ENCODE measurements at places on chromosomes 12 and 14.
A peak's percentile ranks its signal among the peaks of the same experiment; 100 is the strongest.

DNA sequence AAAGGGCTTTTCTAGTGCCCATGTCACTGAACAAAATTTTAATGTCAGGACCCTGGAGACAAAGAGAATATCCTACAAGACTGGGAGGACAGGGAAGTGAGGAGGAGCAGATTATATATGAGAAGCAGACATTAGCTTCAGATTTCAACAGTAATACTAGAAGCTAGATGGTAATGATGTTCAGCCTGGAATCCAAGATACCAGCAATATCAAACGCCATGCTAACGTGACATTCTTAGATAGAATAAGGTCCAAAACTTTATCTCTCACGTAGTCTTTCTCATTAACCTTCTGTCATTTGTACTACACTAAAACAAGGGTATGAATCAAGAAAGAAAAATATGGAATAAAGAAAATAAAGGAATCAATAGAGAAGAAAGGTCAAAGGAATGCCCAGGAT, 18.7 kb downstream of the SOS2 start:
- DNase-seq = no peak

DNA sequence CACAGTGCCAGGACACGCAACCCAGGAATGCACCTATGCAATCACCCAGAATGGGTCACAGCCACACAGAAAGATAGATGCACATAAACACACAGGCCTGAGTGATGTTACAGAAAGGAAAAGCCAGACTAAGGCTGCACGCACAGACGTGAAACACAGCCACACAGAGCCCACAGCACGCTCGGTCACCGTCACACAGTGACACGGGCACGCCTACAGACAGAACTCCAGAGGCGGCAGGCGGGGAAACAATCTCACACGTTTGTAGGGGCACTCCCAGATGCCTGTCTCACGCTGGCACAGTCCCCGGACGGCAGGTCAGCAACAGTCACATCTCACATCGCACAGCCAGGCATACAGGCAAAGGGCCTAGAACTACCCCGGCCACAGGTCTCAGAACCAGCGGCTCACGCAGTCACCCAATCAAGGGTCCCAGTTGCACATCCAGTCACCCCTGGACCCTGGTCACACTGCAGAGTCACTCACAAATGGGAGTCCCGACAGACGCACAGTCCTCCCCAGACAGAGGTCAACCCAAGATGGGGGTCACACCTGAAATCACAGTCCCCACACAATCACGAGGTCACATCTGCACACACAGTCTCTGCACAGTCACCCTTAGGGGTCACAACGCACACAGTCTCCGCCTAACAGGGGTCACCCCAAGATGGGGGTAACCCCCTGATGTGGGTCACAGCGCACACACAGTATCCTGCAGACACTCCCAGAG, 790 bp downstream of the SSH1 start:
- peak; percentile 26 for DNase-seq

GRCh38 chr14:22887990-22888378, 5.0 kb downstream of the REM2 start:
- no peak for DNase-seq

GRCh38 chr12:70245458-70245857, 2.2 kb downstream of the CNOT2 start:
- no peak for DNase-seq

GRCh38 chr12:51809193-51809592, 39.3 kb downstream of the FIGNL2 start:
- DNase-seq = no peak

- no peak for DNase-seq
Measured at GRCh38 chr12:41802803-41803202, 341.9 kb downstream of the GXYLT1 start.

DNA sequence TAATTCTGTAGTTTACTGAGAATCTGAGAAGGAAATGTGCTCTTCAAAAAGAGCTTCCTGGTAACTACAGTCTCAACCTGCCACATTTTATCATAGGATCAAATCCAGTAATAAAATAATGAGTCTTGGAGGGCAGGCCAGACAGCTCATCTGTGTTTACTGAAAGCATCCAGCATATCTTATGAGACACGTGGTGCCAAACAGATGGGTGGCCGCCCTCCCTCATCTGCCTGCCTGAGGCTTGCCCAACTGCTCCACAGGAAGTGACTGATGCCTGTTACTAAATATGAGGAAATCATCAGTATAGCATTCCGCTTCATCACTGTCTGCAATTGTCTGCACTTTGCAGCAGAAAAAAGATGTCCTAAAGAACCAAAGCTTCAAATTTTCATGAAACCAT, 13.5 kb downstream of the DHRS7 start:
- DNase-seq = no peak

DNA sequence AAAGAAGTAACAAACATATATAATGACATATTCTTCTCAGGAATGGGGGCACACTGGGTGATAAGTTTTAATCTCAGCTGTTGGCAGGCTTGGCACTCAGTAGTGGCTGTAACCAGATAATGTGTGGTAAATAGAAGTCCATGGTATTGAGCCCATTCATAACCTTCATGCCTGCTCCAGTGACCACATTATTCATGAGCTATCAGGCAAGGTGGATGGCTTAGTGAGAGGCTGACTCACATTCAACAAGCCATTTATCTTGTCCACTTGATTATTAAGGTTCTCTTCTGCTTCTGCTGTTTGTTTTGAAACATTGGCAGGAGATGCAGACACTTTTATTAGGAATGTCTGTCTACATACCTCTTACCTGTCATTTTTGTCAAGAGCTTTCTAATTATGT, 950.4 kb upstream of the LRFN5 start:
- no peak for DNase-seq

DNA sequence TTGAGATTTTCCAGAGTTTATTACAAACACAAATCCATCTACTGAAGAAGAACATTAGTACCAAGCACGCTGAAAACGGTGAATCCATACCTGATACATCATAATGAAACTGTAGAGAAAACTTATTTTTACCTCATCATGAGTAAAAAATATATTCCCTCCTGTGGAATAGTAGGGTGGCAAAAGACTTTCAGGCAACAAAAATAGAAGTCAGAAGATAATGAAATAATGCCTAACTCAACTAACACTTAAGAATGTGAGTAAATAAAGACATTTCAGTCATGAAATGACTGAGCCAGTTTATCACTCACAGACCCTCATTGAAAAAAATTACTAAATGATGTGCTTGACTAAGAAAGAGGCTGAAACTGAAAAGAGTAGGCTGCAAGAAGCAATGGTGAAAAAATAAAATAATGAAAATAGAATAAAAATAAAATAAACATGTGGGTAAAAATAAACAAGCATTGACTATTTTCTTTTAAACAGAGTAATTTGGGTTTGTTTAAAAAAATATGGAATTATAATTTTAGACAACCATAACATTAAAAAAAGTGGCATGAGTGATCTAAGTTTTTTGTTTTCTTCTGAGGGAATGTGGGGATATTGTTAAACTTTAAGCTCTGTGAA, 148.6 kb downstream of the ASCL1 start:
- DNase-seq = no peak

- DNase-seq = no peak
Measured at GRCh38 chr12:50192908-50193307, 25.7 kb upstream of the CERS5 start.

GRCh38 chr14:54857830-54858269, 44.8 kb downstream of the GCH1 start:
- DNase-seq = no peak

GRCh38 chr14:50062438-50063085, 53.8 kb downstream of the VCPKMT start:
- DNase-seq = no peak

DNA sequence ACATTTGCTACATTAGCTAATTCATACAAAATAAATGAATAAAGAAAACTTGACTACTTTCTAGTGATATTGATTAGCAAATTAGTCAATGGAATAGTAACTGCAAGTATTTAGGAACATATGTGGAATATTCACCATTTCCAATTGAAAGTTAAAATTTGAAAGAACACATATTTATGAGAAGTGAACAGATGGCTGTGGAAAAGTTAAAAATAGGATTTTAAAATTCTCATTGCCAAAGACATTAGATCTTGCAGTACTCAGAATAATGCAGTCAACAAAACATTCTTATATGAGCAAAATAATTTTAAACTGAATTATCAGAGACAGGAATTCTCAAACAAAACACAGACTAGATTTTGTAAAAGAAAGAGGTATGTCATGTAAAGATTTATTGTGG, 613.9 kb upstream of the NOVA1 start:
- DNase-seq = no peak

GRCh38 chr12:4506870-4507269, 31.8 kb upstream of the RAD51AP1 start:
- no peak for DNase-seq

GRCh38 chr14:30915596-30915995, 41.2 kb downstream of the COCH start:
- no peak for DNase-seq

DNA sequence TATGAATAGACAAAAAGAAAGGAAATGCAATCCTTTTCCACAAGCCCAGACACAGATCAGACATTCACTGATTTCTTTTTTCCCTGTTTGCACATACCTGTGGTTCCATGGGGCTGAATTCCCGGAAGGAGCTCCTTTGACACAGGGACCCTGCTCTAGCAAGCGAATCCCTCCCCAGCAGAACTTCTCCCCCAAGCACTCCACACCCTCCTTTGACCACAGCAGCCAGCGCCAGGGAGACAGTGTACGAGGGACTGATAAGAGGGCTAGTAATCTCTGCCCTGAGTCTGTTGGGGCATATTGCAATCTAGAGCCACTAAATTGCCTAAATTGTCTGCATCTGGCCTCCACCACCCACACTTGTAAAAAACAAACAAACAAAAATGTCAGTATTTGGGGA, 83.4 kb upstream of the NTF3 start:
- no peak for DNase-seq

- DNase-seq = no peak
Measured at GRCh38 chr12:94535510-94535921, 75.8 kb upstream of the CEP83 start.

DNA sequence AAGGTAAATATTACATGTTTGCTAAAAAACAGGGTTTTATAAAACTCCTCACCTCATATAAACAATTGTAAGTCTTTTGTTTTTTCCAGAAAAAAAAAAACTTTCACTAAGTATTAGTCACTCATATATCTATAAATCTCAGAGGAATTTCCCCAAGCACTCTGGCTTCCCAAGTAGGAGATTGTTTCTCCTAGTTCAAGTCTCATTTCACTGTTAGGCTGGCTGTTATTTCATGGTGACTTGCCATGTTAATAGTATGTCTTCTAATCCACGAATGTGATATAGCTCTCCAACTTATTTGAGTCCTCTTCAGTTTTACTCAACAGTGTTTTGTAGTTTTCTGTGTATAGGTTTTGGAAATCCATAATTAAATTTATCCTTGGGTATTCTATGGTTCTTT, 61.6 kb downstream of the CAPZA3 start:
- DNase-seq = no peak

DNA sequence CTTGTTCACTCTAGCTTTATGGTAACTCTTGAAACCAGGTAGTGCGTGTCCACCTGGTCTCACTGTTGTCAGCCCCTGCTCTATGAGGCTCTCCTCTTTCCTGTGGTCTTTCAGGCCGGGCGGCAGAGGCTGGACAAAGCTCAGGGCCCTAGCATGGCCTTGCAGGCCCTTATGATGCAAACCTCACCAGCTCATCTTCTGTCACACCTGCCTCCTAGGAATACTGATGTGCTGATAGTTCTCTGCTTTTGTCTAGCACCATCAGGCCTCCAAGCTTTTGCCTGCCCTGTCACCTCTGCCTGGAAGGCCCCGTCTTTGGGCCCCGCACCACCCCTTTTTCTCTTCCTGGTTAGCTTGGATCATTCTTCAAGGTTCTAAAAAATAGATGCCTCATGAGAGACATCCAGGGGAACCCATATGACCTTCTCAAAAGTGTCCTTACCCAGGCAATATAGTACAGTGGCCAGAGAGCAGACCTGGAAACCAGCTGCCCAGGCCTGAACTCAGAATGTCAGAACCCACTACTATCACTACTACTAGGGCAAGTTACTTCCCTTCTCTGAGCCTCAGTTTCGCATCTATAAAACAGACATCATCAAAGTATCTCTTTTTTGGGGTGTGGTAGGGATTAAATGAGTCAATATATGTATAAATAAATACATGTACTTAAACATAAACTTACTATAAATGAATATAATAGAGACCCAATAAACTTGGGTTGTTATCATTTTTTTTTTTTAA, 91.7 kb downstream of the ZFP36L1 start:
- no peak for DNase-seq

- DNase-seq = peak; percentile 43
Measured at GRCh38 chr12:52050116-52050757, 1.0 kb upstream of the NR4A1 start.

DNA sequence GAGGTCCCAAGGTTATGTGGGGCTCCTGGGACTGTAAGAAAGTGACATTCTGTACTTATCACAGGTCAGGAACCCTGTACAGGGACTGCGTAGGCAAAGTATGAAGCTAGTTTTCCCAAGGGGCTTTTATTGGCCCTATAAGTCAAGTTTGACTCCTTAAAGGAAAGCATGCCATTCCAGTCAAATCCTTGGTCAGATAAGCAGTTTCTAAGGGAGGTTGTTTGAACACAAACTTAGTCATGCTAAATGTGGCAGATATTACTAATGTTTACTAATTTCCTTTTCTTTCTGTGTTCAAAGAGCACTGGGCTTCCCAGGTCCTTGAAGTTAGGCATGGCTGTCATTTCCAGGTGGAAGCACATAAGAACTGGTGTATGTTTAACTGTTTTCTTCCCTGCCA, 472.4 kb downstream of the ATP23 start:
- no peak for DNase-seq

GRCh38 chr12:45928309-45928708, 62.1 kb downstream of the SCAF11 start:
- DNase-seq = no peak

DNA sequence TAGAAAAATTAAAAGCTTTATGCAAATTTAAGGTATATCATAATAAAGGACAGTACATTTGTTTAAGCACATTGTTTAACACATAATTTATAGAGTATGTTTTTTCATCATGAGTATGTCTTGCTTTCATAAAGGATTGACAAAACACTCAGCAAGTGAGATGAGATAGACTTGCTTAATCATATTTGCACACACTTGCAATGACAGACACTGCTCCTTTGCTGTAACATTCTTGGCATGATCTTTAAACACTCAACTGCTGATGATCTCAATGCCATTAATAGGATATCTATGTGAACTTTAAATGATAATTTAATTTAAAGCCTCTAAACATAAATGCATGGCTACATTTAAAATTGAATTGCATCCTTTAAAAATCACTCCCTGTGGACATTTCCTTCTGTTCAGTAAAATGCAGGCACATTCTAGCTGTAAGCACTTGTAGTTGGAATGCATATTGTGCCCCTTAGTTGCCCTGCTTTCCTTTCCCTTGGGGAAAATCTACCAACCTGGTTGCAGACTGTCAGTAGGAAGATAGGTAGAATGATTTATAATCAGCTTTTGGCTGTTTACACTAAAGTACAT, 979.0 kb downstream of the TMTC2 start:
- DNase-seq = no peak

DNA sequence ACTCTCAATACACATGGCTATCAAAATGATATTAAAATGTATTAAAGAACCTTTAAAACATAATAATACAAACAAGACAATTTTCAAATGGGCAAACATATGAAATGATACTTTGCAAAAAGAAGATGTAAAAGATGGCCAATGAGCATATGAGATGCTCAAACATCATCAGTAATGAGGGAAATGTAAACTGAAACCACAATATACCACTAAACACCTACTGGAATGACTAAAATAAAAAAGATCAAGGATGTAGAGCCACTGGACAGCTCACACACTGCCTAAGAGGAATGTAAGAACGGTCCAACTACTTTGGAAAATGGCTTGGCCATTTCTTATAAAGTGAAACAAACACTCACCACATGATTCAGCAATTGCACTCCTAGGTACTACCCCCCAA, 97.2 kb upstream of the BBS10 start:
- DNase-seq = no peak
